ENCODE measurements at places on chromosomes 1 and 21. TPM values are rescaled to one million over a fixed set of nuclear protein-coding genes. Genes with fewer than 3 reads are reported as not detected.
A peak's percentile ranks its signal among the peaks of the same experiment; 100 is the strongest.

GRCh38 chr1:150557065-150557600 lies 7.9 kb downstream of the ADAMTSL4 start:
- ATAC-seq = no peak

DNA sequence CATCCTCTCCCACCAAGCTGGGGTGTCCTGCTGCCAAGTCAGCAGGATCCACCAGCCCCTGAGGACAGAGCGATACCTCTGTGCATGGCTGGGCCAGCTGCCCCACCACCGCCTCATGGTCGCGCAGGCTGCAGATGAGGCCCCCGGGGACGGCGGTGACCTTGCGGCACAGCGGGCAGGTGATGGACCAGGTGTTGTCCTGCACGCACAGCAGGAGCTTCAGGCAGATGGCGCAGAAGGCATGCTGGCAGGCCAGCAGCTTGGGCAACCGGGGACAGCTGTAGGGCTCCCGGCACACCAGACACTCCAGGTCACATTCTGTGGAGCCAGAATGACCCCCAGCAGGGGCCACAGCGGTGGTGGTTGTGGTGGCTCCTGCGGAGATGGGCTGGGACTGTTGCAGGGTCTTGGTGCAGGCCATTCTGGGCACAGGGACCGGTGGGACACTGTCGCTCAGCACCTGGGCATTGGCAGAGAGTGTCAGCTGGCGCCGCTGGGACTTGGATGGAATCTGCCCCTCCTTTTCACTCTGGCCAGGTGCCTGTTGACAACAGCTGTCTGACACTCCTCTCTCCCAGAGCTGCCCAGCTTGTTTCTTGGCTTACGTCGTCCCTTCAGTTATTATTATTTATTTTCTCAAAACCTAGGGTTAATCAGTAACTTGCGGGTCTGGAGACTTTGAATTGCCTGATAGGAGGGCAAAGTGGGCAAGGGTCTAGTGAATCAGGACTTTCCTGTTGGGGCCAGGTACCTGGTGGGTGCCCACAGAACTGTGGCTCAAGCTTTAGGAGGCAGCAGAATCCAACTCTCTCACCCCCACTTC lies at the start of gene RNF186:
TSS of gene RNF186 (minus strand) at position 603 of the 823 bp plus-strand sequence. CDS start at position 421, 182 bp downstream.
- peak; percentile 48 for ATAC-seq

- ATAC-seq = no peak
Measured at GRCh38 chr1:180343921-180344769, 114.1 kb downstream of the LHX4 start.

GRCh38 chr1:32431736-32432400 lies 33.0 kb upstream of the ZBTB8B start:
- no peak for ATAC-seq

- ATAC-seq = no peak
Measured at GRCh38 chr1:4176841-4177240, 276.8 kb upstream of the C1orf174 start.

GRCh38 chr21:24938573-24938972 lies 668.7 kb downstream of the MRPL39 start:
- ATAC-seq = peak; percentile 70

GRCh38 chr1:11842154-11843041 lies 5.2 kb downstream of the NPPA start:
- ATAC-seq = no peak

DNA sequence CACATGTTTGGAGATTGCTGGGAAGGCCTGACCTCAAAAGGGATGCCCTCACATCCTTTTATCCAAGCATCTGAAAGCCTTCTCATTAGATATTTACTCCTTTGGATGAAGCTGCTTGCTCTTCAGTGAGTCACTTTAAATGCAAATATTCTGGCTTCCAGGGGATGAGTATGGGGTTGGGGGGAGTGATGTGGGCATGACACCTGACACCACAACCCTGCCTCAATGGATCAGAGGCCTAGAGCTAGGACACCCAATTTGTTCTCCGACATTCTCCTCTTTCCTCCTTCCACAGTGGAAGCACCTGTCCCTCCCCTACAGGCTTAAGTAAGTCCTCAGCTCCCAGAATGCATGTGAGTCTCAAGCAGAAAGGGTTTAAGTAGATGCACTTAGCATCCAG lies 238.3 kb downstream of the OMA1 start:
- ATAC-seq = no peak

- ATAC-seq = no peak
Measured at GRCh38 chr1:168786476-168787330, 57.7 kb upstream of the DPT start.

Gene XKR8
- total RNA-seq = 3.5 TPM

Gene SLC5A9
- not detected for total RNA-seq

Gene CYP4A11
- total RNA-seq = not detected

Gene SLAMF1
- 0.36 TPM for total RNA-seq
